Neural progenitor cell (in vitro differentiated cells): ENCODE measurements at places on chromosomes 5 and 9. TPM values are rescaled to one million over a fixed set of nuclear protein-coding genes. Genes with fewer than 3 reads are reported as not detected.

Gene THBS4
- total RNA-seq = 31.6 and 40.5 TPM in 2 replicates

Gene SPINK4
- not detected in 2 replicates for total RNA-seq

Gene SLC6A3
- total RNA-seq = 0.19 and 0.32 TPM in 2 replicates

Gene CAVIN4
- total RNA-seq = 6.1 and 8.8 TPM in 2 replicates

Gene CDO1
- total RNA-seq = 18.4 and 21.9 TPM in 2 replicates

Gene FBP2
- not detected in 2 replicates for total RNA-seq

Gene PROP1
- not detected in 2 replicates for total RNA-seq

Gene S1PR3
- total RNA-seq = 21.6 and 29.4 TPM in 2 replicates

Gene PITX1
- not detected in 2 replicates for total RNA-seq

Gene MCCC2
- 19.8 and 20.3 TPM in 2 replicates for total RNA-seq
